ENCODE measurements at places on chromosomes 13 and 19. TPM values are rescaled to one million over a fixed set of nuclear protein-coding genes. Genes with fewer than 3 reads are reported as not detected.

Gene FBXO46
- 32.6 TPM for total RNA-seq

Gene ZGLP1
- 3.8 TPM for total RNA-seq

Gene PRKCG
- not detected for total RNA-seq

Gene MYH14
- not detected for total RNA-seq

Gene LILRA6
- 0.18 TPM for total RNA-seq

Gene SPACA4
- not detected for total RNA-seq

Gene RGCC
- 23.8 TPM for total RNA-seq

Gene SYDE1
- total RNA-seq: 0.13 TPM

Gene ENOX1
- total RNA-seq: 0.08 TPM
